ENCODE measurements at places on chromosomes 2 and 18.

DNA sequence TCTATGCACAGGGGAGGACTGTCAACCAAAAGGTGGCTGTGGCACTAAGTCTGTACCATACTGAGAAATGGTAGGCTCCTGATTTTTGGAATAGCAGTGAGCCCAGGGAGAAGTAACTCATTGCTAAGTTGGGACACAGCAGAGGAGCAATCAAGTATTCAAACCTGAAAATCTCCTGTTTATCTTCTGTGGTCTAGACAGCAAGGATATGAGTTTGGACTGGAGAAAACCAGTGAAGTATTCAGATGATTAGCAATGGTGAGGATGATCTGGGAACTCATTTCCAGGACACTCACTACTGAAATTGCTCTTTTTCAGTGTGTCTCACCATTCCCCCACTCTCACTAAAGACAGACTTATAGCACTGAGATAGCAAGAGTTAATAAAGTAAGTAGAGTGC is 112.0 kb downstream of the GULP1 start:
- no peak for DNase-seq

DNA sequence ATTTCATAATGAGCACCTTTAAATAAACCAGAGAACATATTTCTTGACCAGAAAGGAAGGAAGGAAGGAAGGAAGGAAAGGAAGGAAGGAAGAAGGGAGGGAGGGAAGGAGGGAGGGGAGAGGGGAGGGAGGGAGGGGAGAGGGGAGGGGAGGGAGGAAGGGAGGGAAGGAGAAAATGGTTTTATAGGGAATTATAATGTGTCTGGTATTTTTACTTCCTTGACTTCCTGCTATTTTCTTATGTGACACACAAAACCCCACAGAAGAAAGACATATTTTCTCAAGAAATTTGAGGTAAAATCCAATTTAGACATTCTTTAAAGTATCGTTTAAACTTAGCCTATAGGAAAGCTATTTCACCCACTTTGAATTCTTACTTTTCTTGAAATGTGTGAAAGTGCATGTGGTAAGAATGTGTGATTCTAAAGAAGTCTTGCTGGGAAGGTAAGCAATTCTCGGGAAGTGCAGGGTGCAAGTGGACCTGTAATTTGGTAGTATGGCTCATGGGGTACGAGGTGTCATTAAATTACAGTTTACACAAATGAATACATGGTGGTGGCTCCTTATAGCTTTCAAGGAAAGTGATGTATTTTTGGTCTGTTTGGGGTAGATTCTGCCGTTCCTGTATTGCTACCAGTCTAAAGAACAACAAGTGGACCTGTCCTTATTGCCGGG is 18.0 kb downstream of the RNF125 start:
- DNase-seq = no peak

GRCh38 chr2:218345491-218346236 is 11.0 kb upstream of the CATIP start:
- no peak for DNase-seq

DNA sequence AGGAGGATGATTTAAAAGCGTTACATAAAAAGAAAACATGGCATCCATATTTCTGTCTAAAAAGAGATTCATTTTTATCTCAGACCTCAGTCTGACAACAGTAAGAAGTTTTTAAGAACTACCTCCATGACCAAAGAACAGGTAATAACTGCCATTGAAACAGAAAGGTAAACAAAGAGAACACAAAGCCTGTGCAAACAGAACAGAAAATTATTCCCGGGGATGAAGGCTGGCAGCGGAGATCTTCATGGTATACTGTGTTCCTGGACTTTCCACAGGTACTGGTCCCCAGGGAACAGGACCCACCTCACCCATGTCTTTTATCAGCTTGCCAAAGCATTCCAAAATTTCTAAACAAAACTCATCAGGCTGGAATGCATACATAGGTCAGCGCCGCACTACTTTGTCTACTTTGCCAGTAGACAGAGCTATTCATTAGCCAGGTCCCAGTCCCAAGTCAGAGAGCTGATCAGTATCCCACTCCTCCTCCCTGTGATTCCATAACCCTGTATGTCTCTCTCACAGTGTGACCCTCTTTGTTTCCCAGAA is 277.3 kb downstream of the MBD2 start:
- DNase-seq = no peak

DNA sequence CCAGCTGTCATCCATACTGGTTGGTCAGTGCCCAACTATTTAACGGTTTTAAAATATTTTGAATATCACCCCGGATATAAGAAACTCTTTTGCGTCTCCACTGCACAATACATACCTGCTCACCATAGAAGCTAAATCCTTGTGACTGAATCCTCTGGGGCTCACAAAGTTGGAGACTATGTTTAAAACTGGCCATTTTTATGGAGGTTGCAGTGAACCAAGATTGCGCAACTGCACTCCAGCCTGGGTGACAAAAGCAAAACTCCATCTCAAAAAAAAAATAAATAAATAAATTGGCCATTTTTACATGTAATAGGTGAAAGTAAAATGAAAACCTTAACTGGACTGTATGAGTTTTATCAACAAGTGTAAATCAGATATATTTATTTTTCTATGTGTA is 55.6 kb upstream of the TMEM17 start:
- no peak for DNase-seq

GRCh38 chr18:47485221-47485797 is 233.8 kb upstream of the SKOR2 start:
- no peak for DNase-seq

DNA sequence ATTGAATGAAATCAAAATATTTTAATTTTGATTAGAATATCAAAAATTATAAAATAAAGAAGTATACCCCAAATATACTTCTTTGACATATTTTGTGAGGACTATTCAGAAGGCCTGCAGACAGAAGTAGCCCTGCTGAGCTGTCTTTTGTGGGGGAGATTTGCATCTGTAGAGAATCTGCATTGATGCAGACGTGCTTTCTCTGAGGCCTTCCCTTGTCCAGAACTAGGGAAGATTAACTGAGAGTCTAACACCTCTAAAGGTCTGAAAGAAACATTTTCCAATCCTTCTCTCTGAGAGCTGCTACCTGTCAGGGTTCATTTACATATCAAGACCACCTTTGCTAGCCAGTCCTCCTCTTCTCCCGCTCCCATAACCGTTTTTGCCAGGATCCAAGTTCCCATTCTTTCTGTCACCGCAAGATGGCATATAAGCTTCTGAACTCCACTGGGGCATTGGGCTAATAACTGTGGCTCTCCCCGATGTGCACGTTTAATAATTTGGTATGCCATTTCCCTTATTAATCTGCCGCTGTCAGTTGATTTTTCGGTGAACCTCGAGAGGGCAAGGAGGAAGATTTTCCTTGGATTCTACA is 510.4 kb upstream of the CNTNAP5 start:
- no peak for DNase-seq

DNA sequence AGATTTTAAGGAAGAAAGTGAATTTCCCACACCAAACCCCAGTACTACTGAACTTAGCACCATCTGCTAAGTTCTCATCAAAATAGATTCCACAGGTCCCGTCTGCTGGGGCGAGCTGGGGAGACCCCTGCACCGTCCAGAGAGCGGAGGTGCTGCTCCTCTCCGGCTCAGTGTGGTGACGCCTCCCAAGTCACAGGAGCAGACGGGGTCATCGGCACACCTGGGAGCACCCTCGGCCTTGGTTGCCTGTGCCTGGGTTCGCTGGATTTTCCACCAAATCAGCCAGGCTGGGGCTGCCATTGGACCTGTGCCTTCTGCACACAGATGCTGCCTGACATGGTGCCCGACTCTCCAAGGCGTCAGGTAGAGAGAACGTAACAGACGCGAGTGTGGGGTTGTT is 141.3 kb downstream of the PXDN start:
- no peak for DNase-seq

DNA sequence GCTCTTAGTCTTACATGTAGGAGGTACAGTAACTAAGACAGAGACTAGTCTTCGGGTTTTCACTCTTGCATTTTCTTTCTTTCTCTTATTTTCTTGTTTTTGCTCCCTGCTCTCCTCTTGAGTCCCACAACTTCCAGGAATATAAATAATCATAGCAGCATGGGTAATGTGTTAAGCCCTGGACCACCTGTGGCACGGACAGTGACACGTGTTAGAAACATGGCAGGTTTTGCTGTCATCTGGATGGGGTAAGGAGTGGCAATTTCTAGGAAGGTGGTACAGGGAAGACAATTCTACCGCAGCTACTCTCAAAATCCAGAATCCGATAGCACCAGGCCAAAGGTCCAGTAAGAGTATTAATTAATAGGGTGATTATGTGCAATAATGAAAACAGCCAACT is 237.5 kb upstream of the FAM98A start:
- no peak for DNase-seq

- peak; percentile 39 for DNase-seq
Measured at GRCh38 chr18:62249478-62250097, 62.5 kb downstream of the RELCH start.

GRCh38 chr18:22171258-22172119 is 2.1 kb downstream of the GATA6 start:
- no peak for DNase-seq

GRCh38 chr2:239494578-239494977 is 93.8 kb upstream of the HDAC4 start:
- DNase-seq = no peak

- no peak for DNase-seq
Measured at GRCh38 chr2:174608866-174609214, 11.2 kb upstream of the WIPF1 start.

- DNase-seq = no peak
Measured at GRCh38 chr2:166658901-166659300, 164.9 kb upstream of the SCN7A start.

- DNase-seq = no peak
Measured at GRCh38 chr2:193373120-193373519, 1178.4 kb upstream of the TMEFF2 start.

DNA sequence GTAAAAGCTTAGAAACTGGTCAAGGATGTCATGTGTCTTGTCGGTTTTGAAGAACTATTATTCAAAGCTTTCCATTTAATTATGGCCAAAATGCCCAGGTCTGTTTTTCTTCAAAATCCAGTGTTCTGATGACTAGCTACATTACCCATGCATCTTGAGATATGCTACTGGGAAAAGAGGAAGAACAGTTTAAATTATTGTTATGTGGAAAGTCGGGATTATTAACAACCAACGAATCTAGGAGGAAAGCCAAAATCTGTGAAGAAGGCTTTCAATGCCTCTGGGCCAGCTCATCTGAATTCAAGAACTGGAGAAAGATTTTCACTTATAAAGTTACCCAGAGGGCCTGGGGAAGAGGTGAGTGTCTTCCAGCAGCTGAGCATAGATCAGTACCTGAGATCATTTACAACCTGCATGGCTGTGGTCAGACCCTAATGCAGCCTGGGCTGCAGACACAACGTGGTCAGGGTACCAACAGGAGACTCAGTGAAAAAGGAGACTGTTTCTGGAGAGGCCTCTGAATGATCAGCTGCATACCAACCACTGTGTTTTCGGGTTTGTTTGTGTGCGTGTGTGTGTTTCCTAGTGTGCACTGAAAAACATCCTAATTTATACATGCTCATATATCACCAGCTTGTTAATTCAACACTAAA is 308.5 kb downstream of the NRXN1 start:
- no peak for DNase-seq

GRCh38 chr2:108786008-108786353 is 590 bp upstream of the CCDC138 start:
- DNase-seq = no peak

- no peak for DNase-seq
Measured at GRCh38 chr2:168138374-168138773, 109.0 kb downstream of the STK39 start.
